Left lobe of liver (tissue), 2 donors: ENCODE measurements at places on chromosomes 11 and 22.

DNA sequence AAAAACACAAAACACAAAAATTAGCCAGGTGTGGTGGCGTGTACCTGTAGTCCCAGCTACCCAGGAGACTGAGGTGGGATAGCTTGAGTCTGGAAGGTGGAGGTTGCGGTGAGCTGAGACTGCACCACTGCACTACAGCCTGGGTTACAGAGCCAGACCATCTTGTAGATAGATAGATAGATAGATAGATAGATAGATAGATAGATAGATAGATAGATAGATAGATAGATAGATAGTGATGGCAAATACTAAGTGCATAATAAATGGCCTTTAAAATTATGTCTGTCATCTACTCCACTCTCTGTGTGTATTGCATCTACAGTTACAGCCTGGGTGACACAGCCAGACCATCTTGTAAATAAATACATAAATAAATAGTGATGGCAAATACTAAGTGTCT, 56.0 kb upstream of the CHRM4 start:
- no peak for DNase-seq

DNA sequence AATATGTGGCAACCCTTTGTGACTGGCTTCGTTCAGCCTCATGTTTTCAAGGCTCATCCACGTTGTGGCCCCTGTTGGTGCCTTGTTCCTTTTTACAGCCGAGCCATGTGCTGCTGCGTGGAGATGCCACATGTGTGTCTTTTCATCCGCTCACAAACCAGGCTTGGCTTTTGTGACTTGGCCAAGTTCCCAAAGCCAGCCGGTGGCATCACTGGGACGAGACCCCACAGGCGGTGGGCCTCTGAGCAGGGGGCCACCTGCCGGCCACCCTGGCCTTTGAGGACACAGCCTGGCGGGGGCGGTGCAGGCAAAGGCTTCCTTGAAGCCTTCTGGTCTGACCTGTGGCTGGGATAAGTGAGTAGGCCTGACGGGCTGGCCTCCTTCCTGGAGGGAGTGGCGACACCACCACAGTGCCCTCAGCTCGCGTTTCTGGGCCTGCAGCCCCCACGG, 10.5 kb downstream of the GRK2 start:
- no peak for DNase-seq

GRCh38 chr11:19433367-19433766, 192.6 kb upstream of the E2F8 start:
- DNase-seq = no peak

DNA sequence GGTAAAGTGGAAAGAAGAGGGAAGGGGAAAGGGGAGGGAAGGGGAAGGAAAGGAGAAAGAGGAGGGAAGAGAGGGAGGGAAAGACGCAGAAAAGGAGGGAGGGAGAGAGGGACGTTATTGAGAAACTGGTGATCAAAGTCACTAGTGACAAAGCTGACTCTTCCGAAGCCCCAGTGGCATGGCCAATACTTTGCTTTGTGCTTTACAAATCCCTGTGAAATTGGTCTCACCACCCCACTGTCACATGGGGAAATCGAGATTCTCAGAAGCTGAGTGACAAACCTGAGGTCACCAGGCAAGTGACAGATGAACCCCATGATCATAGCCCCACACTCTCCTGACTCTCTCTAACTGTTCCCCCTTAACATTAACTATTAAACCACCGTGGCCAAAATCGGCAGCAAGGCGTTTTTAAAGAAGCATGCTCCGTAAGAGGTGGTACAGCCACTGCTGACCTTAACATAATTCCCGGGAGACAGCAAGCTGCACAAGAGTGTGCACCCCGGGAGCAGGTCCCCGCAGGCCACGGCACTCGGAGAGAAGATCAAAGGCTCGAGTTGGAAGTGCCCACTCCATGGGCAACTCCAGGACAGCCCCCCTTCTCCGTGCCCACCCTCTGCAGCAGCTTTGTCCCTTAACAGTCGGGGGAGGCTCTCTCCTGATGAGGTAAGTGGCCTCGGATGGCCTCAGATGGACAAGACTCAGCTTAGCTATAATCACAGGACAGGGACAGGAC, 34.8 kb downstream of the CELSR1 start:
- DNase-seq = no peak

DNA sequence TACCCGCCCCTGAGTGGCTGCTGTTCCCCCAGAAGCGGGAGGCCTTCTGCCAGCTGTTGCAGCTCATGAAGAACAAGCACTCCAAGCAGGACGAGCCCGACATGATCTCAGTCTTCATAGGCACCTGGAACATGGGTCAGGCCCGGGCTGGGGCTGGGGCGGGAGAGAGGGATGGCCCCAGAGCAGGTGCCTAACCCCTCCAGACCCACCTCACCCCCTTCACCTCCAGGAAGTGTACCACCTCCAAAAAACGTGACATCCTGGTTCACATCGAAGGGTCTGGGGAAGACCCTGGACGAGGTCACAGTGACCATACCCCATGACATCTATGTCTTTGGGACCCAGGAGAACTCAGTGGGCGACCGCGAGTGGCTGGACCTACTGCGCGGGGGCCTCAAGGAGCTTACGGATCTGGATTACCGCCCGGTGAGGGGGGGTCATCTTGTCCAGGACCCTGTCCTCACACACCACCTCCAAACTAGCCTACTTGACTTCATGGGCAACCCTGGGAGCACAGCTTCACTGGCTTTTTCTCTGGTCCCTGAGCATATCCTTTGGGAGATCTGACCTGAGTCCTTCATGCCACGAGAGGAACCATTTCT, 6.3 kb downstream of the INPPL1 start:
- no peak for DNase-seq

- DNase-seq = no peak
Measured at GRCh38 chr11:121696177-121696871, 243.6 kb upstream of the SORL1-AS1 start.

- no peak for DNase-seq
Measured at GRCh38 chr11:94758666-94759065, 9.5 kb upstream of the AMOTL1 start.

- no peak for DNase-seq
Measured at GRCh38 chr22:32864041-32864440, 62.5 kb downstream of the TIMP3 start.

- no peak for DNase-seq
Measured at GRCh38 chr11:75100314-75100713, 3.6 kb upstream of the OR2AT4 start.

DNA sequence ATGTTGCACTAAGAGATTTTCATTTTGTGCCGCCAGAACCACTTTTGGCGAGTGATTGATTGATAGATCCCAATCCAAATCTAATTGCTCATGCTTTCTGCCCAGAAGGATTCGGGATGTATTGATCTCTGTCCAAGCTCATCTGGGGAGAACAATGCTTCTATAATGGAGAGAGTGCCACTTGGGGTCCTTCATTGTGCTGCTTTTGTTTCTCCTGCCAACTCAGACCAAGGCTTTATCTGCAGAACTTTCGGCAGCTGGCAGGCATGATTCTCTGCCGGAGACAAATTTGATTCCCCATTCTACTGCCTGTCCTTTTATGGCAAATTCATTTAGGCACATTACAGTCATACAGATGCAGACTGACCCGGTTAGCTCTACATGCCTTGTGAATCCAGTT, 62.9 kb upstream of the NTM start:
- DNase-seq = no peak

- DNase-seq = no peak
Measured at GRCh38 chr11:70763606-70764005, 365.3 kb downstream of the CTTN start.

GRCh38 chr11:121757480-121758125, 304.8 kb upstream of the SORL1-AS1 start:
- no peak for DNase-seq
